T-helper 1 cell (primary cell): ENCODE measurements at places on chromosomes 13 and 19.

GRCh38 chr13:41250993-41251392, 12.4 kb downstream of the MTRF1 start:
- DNase-seq, result no peak

DNA sequence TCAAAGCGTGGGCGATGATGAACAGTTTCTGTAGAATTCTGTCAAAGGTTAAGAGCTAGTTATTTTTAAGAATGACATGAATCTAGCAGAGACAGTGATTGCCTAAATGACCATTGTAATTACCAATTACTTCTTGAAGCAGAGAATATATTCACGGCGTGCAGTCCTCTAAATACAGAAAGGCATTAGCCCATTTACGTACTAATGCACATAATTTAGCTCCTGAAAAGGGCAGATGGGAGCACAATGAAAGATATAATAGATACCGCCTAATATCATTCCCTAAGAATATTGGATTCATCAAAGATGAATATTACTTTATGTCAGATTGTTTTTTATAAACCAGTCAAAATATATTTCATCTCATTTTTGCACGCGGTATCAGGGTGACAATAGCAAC, 212.4 kb downstream of the URI1 start:
- no peak for DNase-seq

- DNase-seq, result no peak
Observed at GRCh38 chr13:21613791-21614190, 9.8 kb upstream of the MICU2 start.

DNA sequence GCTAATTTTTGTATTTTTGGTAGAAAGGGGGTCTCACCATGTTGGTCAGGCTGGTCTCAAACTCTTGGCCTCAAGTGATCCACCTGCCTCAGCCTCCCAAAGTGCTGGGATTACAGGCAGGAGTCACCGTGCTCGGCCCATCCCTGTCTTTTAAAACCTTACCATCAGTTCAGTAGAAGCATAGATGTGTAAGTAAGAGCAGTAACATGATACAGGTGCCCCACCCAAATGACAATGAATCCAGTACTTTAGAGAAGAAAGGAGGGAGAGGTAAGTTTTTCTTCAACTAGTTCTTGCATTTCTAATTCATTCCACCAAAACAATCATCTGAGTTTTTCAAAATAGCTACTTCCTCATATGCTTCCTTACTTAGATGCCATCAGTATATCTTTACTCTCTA, 21.9 kb downstream of the SPRY2 start:
- no peak for DNase-seq

- DNase-seq, result no peak
Observed at GRCh38 chr13:25253702-25254101, 33.6 kb downstream of the MTMR6 start.

DNA sequence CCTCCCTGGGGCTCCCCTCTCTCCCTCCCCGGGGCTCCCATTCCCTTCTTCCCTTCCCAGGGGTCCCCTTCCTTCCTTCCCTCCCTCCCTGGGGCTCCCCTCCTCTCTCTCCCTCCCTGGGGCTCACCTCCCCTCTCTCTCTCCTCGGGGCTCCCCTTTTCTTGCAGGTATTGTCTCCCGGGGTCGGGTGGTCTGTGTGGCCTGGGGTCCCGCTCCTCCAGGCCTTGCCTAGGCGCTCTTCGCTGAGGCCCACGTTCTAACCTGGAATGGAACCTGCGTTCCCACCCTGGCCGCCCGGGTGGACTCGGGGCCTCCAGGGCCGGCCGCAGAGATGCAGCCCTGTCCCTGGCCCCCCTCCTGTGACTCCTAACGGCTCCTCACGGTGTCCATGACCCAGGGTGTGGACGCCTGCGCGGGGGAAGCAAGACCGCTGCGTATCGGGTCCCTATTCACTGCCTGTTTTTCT, 940 bp upstream of the DCUN1D2 start:
- no peak for DNase-seq

DNA sequence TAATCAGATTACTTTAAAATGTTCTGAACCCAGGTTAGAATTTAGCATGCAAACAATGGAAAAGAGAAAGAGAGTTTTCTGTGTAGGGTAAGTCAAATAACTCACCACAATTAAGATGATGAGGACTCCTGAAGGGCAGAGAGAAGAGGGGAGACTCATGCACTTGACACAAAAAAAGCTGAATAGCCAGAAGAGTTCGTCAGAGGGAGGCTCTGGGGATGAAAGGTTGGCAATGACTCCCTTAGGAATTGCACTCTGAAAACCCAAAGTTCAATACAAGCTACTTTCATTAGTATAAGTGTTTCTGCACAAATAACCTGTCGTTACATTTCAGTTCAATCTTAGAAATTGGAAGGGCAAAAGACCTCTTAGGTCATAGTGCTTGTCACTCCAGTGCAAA, 434.4 kb upstream of the PCDH9 start:
- no peak for DNase-seq
